Activated effector memory CD4-positive, alpha-beta T cell treated with anti-CD3 and anti-CD28 coated beads, Interleukin-2, amount 50 U/mL, for 16 hours (primary cell): ENCODE measurements at places on chromosomes 13 and 19.

DNA sequence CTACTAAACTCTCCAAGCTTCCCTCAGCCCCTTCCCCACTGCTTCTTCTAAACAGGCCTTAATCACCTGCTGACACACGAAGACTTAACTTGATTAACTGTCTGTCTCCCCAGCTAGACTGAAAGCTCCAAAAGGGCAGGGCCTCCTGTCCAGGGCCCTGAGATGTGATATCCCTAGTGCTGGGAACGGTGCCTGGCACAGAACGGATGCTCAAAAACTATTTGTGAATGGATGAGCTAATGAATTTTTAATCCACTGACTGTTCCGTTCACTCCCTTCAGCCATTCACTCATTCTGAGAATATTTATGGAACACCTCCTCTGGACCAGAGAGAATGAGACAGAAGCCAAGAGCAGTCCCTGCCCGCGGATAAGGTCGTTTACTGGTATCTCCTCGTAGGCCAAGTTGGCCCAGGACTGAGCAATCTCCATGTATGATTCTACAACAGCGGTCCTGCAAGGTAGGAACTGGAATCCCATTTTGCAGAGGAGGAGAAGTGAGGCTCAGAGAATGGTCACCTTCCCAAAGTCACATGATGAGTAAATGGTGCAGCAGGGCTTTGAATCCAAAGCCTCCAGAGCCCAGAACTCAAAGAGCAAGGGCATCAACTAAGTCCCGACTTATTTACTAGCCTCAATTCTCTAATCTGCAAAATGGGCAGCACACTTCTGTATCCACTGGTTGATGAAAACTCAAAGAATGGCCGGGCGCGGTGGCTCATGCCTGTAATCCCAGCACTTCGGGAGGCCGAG lies 3.4 kb downstream of the DMWD start:
- DNase-seq = no peak

DNA sequence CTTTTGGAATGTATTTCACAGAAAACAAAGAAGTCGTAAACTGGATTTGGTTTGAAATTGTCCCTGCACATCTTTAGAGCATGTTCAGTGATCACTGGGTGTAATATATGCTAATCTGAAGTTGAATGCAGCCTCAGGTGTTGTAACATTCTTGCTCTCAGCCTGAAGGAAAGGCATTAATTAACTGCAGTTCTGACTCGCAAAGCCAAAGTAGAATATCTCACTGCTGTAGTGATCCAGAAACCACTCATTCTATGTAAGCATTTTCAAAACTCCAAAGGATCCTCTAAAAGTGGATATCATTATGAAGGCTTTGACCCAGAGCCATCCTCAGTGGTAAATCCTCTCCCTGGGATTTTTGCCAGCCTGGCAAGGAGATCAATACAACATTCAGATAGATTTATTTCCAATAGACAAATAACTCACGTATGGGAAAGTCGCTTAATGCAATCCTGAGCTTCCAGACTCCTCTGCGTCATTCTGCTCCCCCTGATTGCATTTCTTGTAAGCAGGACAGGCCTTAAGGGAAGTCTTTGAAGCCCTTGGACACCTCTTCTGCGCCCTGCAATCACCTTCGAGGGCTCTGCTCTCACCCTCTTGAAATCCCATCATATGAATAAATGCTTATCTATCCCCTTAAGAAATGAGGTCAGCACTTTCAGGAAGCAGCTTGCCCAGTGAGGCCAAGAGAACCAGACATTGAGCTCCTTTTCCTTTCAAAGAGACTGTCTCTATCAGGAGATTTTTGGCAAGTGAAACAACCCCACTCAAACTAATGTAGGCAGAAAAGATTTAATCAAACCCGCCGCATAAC lies 301.7 kb upstream of the NBEA start:
- no peak for DNase-seq

GRCh38 chr13:28136916-28137315 lies 1.4 kb upstream of the PAN3 start:
- no peak for DNase-seq

DNA sequence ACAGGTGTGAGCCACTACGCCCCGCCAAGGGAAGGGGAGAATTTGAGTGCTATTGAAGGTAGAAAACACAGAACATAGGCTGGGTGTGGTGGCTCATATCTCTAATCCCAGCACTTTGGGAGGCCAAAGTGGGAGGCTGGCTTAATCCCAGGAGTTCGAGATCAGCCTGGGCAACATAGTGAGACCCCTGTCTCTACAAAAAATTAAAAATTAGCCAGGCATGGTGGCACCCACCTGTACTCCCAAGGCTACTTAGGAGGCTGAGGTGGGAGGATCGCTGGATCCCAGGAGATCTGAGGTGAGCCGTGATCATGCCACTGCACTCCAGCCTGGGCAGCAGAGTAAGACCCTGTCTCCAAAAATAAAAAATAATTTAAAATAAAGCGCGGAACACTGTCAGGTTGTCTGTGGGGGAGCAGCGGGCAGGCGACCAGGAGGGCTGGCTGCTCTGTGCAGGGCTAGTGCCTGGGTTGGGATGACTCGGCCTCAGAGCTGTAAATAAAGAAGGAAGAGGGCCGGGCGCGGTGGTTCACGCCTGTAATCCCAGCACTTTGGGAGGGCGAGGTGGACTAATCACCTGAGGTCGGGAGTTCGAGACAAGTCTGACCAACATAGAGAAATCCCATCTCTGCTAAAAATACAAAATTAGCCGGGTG lies 41.0 kb downstream of the LTBP4 start:
- no peak for DNase-seq

GRCh38 chr19:30651066-30651465 lies 278.9 kb downstream of the ZNF536 start:
- DNase-seq = no peak

- DNase-seq = no peak
Measured at GRCh38 chr13:98609756-98610155, 32.8 kb upstream of the STK24 start.

- no peak for DNase-seq
Measured at GRCh38 chr13:30107521-30108136, 199.7 kb downstream of the KATNAL1 start.

DNA sequence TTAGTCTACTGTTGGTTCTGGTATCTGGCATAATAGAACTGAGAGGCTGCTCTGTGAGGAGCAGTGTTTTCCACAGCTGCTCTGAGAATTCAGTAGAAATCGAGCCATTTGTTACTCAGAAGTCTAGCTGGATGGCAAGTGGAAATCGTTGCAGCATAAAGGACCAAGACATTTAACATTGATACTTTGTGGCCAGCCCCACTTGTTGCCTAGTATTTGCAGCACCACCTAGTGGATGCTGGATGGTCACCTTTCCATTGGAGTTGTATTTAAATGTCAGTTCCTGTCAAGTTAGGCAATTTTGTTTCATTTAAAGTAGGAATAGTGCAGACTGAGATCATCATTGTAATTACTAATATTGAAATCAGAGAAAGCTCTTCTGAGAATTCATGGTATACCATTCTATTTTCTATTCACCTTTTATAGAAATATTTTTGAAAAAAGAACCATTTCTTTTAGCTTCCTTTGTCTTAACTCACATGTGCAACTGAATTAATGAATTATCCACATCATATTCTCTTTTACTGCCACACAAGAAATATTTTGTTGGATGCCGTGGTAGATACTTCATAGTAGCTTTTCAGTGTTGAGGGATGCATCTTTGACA lies 64.6 kb downstream of the PDS5B start:
- DNase-seq = peak; percentile 81

DNA sequence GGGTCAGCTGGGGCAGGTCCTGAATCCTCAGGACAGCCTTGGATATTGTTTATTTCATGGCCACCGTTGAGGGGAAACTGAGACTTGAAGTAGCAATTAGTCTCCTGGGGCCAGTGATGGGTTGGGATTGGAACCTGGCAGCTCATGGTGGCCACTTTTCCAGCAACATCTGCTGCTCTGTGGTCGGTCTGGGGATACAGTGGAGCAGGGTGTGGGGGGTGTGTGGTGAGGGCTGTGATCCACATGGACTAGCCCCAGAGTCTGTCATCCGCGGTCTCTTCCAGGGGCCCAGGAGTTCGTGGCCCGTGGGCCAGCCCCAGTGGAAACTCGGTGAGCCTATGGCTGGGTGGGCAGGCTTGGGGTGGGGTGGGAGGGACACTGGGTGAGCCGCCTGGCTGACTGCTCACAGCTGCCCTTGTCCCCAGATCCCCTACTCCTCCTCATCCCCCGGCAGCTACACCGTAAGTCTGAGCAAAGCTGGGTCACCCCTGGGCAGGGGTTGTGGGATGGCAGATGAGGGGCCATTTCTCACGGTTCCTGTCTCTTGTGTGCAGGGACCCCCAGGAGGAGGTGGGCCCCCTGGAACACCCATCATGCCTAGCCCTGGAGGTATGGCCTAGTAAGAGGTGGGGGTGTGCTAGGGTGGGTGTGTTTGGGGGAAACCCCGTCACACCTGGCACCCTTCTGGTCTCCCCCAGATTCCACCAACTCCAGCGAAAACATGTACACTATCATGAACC lies 5.5 kb downstream of the ISYNA1 start:
- no peak for DNase-seq

GRCh38 chr13:91714855-91715254 lies 316.4 kb downstream of the GPC5 start:
- no peak for DNase-seq

DNA sequence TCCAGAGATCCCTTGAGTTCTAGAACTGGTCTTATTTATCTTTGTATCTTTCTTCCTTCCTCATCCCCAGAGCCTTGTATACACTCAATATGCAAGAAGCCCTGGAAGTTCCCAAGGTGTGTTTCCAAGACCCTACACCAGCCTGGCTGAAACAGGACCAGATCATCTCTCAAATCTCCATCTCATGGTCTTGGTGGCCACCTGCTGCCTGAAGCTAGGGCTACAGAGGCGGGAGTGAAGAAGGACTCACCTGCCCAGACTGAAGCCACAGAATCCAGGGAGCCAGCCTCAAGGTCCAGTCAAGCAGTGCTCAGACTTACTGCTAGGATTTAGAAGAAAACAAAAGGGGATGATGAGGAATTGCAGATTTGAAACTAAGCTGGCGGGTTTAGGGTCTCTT lies 6.1 kb upstream of the CYSLTR2 start:
- no peak for DNase-seq

DNA sequence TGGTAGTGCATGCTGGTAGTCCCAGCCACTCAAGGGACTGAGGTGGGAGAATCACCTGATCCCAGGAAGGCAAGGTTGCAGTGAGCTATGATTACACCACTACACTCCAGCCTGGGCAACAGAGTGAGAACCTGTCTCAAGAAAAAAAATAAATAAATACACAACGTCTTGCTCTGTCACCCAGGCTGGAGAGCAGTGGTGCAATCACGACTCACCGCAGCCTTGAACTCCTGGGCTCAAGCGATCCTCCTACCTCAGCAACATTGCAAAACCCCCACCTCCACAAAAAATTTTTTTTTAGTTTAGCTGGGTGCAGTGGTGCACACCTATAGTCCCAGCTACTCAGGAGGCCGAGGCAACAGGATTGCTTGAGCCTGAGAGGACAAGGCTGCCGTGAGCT lies 8.8 kb downstream of the TPM4 start:
- no peak for DNase-seq

DNA sequence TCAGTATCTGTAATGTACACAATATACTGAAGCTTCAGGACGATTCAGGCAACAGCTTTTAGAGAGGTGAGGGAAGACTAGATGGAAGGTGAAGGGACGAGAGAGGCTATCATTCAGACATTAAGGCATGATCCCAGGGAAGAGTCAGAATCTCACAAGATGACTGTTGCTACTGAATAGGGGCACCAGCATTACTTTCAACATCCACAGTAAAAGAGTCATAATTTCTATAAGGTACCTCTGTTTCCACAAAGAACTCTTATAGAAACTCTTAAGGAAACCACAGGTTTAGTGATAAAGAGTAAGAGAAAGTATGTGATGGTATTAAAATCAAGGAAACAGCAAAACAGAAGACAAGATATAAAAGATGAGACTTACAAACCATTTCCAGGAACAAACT lies 23.0 kb downstream of the LCP1 start:
- no peak for DNase-seq

- peak; percentile 59 for DNase-seq
Measured at GRCh38 chr13:113666951-113667701, at the start of gene GRK1. TSS of gene GRK1 (plus strand) at chr13:113667219. CDS start at chr13:113667387, 168 bp downstream.

- DNase-seq = no peak
Measured at GRCh38 chr19:55552620-55553019, 7.3 kb upstream of the SBK3 start.

GRCh38 chr13:27008733-27009132 lies 162.9 kb downstream of the USP12 start:
- DNase-seq = no peak

GRCh38 chr13:99528547-99528946 lies 27.3 kb downstream of the TM9SF2 start:
- DNase-seq = no peak

- DNase-seq = no peak
Measured at GRCh38 chr13:96726651-96727050, 267.6 kb downstream of the OXGR1 start.

- DNase-seq = no peak
Measured at GRCh38 chr13:98033277-98034247, 80.1 kb downstream of the IPO5 start.

DNA sequence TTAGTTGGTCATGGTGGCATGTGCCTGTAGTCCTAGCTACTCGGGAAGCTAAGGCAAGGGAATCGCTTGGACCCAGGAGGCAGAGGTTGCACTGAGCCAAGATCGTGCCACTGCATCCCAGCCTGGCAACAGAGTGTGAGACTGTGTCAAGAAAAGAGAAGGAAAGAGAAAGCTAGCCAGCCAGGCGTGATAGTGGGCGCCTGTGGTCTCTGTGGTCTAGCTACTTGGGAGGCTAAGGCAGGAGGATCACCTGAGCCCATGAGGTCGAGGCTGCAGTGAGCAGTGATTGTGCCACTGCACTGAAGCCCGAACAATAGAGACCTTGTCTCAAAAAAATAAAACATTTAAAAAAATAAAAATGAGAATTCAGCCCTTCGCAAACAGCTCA lies 33.3 kb downstream of the TIMM13 start:
- no peak for DNase-seq

DNA sequence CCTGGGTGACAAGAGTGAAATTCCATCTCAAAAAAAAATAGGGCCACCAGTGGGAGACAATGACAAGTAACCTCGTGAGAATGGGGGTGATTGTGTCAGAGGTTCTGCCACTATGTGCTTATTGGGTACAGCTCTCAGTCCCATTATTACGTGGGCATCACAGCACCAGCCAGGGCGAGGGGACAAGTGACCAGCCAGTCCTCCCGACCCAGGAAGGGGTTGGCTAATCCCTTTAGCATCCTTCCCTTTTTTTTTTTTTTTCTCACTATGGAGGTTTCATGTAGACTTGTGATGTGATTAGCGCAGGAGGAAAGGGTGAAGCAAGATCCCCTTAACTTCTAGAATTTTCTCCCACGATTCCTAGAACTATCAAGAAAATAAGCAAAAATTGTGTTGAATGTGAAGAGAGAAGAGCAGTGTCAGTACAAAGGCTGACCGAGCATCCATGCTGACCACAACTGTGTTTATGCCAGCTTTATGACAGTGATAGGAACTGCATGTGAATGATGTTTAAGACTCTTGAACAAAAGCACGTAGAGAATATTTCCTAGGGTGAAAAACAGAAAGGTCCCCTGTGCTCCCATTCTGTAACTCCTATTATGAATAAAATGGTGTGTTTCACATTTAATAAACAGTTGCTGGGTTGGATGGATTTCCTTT lies 50.0 kb downstream of the ALOX5AP start:
- DNase-seq = no peak
